ENCODE measurements at places on chromosomes 2 and 18. TPM values are rescaled to one million over a fixed set of nuclear protein-coding genes. Genes with fewer than 3 reads are reported as not detected.

Gene PROKR1
- total RNA-seq = 0.18 TPM

Gene IL1RL2
- not detected for total RNA-seq

Gene TRPM8
- not detected for total RNA-seq

Gene CNGA3
- not detected for total RNA-seq

Gene LCT
- total RNA-seq = 0.04 TPM

Gene ZNF396
- 4.1 TPM for total RNA-seq

Gene RIT2
- not detected for total RNA-seq

Gene EGR4
- not detected for total RNA-seq
